ENCODE measurements at places on chromosomes 5 and 9.

- no peak for DNase-seq
Measured at GRCh38 chr9:137709411-137710101, 90.8 kb downstream of the EHMT1 start.

DNA sequence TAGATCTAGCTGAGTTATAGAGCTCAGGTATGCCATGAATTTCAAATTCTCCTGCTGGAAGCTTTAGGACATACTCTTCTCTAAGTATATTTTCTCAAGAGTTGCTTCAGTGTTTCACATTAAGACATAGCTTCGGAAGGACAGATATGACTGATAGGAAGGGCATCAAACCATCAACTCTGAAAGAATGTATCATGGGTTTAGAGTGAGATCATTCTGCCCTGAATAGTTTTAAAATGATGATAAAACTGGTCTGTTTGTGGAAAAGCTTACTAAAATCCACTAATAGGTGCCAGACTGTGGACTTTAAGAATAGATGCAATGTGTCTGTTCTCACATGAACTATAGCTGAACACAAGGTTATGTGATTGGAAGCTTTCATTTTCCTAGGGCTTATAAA is 8.4 kb downstream of the SPEF2 start:
- no peak for DNase-seq

- DNase-seq: no peak
Measured at GRCh38 chr9:131167146-131167692, 41.8 kb downstream of the NUP214 start.

- no peak for DNase-seq
Measured at GRCh38 chr9:83964973-83965349, 15.1 kb downstream of the HNRNPK start.

- no peak for DNase-seq
Measured at GRCh38 chr5:3615217-3615616, 19.6 kb downstream of the IRX1 start.

- no peak for DNase-seq
Measured at GRCh38 chr9:13568405-13568804, 288.9 kb upstream of the MPDZ start.

GRCh38 chr5:77077829-77078176 is 9.3 kb downstream of the ZBED3 start:
- no peak for DNase-seq

- no peak for DNase-seq
Measured at GRCh38 chr9:14824481-14824880, 85.7 kb downstream of the FREM1 start.

GRCh38 chr5:10228288-10228687 is 21.4 kb downstream of the ATPSCKMT start:
- DNase-seq: no peak

DNA sequence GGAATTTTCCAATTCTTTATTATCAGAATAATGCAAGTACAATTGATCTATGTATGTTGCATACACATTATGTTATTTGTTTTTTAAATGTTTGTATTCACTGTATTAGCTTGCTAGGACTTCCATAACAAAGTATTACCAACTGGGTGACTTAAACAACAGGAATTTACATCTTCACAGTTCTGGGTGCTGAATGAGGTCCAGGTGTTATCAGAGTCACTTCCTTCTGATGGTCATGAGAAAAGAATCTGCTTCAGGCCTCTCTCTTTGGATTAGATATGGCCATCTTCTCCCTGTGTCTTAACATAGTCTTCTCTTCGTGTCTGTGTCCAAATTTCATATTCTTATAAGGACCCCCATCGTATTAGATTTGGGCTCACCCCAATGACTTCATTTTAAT is 229.1 kb upstream of the TRPC7 start:
- no peak for DNase-seq

Measured in right kidney (tissue), 9 donors.